ENCODE measurements at places on chromosomes 5 and 9.
A peak's percentile ranks its signal among the peaks of the same experiment; 100 is the strongest.

GRCh38 chr5:140145256-140145655 is 19.5 kb downstream of the IGIP start:
- DNase-seq = no peak

DNA sequence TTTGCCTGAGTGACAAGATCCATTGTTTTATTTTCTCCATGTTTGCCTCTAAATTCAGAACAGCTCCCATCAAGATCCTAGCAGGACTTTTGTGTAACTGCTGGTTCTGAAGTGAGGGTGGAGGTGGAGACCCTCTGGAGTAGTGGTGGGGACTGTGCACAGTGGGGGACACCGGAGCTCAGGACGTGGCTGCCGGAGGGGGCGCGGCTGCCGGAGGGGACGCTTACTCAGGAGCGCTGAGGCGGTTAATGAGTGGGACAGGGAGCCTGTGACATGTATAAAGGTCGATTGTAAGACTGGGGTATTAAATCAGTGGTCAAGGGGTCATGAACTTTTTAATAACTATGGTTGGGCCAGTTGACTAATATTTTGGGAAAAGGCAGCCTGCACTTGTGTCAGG is 127.0 kb upstream of the CACNA1B start:
- no peak for DNase-seq

GRCh38 chr5:10192309-10192708 is 57.4 kb downstream of the ATPSCKMT start:
- DNase-seq = no peak

- DNase-seq = no peak
These were observed 61.3 kb upstream of the GGTA1 start for GRCh38 chr9:121560921-121561320.

DNA sequence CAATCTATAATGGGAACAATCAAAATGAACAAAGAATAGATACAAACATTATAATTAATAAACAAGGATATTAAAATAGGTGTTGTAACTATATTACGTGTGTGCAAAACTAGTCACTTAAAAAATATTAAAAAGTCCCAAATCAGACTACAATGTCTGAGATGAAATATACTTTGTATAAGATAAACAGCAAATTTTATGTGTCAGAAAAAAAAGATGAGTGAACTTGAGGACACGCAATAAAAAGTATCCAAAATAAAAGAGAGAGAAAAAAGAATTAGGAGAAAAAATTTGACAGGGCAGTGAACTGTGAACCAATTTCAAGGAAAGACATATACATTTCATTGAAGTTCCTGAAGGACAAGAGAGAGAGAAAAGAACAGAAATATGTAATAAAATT is 37.0 kb downstream of the AGTPBP1 start:
- no peak for DNase-seq

DNA sequence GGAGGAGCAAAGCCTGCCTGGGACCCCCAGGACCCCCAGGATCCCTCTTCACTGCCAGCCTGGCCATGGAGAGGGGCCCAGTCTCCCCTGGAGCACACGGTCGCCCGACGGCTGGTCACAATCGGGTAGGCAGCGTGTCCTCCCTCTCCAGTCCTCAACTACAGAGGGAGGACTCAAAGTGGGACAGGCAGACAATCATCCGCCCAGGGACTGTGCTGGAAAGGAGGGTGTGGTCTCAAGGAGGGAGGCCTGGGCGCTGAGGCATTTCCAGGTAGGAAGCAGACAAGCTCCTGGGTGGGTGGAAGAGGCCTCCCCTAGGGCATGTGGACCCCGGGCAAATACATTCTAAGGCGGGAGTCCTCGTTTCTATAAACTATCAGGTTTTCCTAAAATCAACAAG is 93.2 kb upstream of the ADAMTS2 start:
- DNase-seq = no peak

GRCh38 chr9:136700959-136701667 is 11.3 kb upstream of the DIPK1B start:
- DNase-seq = peak; percentile 36

- no peak for DNase-seq
These were observed 29.0 kb upstream of the SSBP2 start for GRCh38 chr5:81779916-81780266.

DNA sequence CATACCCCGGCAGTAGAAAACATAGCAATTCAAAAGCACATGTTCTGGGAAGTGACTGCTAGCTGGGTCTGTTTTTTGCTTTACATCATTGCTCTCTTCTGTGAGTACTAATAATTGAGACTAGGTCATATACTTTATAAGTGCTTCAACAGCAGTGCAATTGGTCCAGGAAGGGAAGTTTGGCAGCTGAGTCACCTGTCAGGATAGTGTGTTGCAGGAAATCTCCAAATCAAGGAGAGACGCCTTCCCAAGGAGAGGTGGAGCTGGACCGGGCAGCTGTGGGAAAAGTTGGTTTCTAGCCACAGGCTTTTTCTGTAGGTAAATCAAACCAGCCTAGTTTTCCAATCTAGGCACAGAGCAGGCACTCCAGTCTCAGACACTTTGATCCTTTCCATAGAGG is 330.1 kb downstream of the ENC1 start:
- DNase-seq = peak; percentile 49

- no peak for DNase-seq
These were observed 277.1 kb downstream of the PDE4D start for GRCh38 chr5:59616413-59616812.

DNA sequence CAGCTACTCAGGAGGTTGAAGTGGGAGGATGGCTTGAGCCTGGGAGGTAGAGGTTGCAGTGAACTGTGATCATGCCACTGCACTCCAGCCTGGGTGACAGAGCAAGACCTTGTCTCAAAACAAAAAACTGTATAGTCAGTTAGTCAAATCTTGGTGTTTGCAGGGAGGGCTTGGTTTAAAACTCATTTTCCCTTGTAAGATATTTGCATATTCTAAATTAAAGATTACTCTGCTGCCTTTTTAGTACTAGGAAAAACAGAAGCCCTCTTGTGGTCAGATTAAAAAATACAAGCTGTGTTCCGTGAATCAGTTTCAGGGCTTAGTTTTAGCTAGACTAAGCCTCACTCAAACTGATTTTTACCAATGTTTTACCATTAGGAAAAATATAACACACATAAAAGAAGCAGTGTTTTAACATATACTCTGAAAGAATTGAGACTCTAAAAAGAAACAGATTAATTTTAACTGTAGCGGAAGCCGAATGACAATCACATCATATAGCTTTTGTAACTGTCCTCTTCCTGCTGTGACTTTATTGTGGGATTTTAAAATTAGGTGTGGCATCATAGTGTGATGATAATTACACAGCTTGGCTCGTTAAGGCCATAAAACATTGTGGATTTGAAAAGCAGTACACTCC is 84.9 kb upstream of the BASP1 start:
- DNase-seq = peak; percentile 60

DNA sequence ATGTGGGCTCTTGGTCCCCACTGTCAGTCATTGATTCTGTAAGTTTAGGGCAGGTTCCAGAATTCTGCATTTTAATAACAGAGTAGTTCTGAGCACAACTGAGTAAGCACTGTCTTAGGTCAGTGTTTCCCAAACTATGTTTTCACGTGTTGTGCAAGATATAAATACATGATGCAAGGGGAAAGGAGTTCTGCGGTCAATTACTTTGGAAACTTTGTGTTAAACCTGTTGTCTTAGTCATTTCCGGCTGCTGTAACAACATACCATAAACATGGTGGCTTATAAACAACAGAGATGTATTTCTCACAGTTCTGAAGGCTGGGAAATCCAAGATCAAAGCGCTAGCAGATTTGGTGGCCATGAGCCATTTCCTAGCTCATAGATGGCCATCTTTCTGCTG is 69.8 kb downstream of the EQTN start:
- DNase-seq = peak; percentile 51

DNA sequence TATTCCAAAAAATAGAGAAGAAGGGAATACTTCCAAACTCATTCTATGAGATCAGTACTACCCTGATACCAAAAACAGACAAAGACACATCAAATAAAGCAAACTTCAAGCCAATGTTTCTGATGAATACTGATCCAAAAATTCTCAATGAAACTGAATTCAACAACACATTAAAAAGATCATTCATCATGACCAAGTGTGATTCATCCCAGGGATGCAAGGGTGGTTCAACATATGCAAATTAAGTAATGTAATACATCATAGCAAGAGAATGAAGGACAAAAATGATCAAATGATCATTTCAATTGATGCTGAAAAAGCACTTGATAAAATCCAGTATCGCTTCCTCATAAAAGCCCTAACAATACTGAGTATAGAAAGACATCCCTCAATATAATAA is 4.9 kb upstream of the RCL1 start:
- no peak for DNase-seq

- DNase-seq = no peak
These were observed 13.0 kb downstream of the NREP start for GRCh38 chr5:111743988-111744387.

DNA sequence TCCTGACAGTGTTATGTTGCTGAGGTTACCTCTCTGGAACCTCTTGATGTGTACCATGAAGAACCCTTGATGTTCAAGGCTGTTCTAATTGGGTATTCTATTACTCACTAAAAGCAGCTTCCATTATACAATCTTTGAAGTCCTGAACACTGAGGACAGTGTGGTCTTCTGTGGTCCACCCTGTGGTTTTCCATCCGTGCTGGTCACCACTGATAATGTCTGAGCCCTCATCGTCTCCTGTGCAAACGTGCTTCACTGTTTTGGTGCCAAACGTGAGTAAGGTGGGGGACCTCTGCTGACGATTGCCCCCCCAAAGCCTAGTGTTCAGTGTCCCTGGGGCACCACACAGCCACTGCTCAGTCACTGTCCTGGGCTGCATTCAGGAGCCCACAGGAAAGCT is 259.7 kb upstream of the ANKRD55 start:
- no peak for DNase-seq

DNA sequence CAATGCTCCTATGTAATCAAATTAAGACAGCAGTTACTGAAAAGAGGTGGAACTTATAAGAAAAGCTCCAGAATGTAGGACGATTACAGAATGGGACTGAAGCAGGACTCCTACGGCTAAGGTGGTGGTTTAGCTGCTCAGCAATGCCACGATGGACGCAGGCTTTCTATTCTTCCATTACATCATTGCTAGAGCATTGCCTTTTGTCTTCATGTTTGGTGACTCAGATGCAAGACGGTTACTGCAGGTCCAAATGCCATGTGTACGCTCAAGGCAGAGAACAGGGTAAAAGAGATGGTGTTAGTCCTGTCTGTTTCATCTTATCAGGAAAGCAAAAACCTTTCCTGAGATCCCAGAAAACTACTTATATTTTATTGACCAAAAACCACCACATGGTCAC is 255.1 kb downstream of the ZSWIM6 start:
- DNase-seq = no peak

- no peak for DNase-seq
These were observed 21.0 kb upstream of the SUSD3 start for GRCh38 chr9:93037476-93037971.

DNA sequence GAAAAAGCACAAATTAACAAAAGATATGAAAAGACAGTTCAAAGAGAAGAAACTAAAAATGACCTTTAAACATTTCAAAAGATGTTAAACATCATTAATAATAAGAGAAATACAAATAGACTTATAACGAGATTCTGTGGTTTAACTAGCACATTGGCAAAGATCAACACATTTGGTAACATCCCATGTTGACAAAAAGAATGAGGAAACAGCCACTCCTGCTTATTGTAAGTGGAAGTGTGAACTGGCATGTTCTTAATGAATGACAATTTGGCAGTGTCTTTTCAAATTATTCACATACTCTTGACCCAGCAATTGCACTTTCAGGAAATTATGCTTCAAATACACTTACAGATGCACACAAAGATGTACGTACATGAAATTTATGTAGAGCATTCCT is 176.3 kb downstream of the TLE1 start:
- no peak for DNase-seq

DNA sequence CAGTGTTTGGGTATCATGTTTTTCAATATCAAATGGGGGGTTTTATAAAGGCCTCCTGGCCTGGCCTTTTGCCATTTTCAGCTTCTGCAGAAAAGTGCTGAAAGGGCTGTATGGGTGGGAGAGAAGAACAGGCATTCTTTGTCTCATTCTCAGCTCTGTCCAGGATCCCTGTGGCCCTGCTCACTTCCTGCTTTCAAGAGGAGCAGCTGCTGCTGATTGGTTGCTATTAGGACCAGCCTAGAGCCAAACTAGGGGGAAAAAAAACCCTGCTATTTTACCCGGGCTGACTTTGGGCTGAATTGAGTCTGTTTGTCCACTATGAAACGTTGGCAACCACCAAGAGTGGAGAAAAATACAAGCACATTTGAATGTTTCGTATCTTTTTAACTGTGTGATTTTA is 117.1 kb downstream of the CMYA5 start:
- DNase-seq = no peak

DNA sequence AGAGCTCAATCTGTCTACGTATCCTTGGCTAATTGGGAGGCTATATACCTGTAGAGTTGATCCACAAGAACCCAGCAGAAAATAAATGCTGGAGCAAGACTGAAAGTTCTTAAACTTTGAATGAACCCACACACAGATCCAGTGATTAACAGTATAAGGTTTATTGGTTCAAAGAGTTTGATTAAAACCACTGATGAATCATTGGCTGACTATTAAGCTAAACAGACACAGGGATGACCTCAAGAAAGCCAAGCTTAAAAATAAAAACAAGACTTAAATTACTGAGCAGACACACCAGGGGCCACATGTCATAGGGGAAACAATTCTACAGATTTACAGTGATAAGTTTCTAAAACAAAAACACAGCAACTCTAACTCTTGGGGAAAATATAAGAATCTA is 163.6 kb downstream of the SPATA31D1 start:
- no peak for DNase-seq

DNA sequence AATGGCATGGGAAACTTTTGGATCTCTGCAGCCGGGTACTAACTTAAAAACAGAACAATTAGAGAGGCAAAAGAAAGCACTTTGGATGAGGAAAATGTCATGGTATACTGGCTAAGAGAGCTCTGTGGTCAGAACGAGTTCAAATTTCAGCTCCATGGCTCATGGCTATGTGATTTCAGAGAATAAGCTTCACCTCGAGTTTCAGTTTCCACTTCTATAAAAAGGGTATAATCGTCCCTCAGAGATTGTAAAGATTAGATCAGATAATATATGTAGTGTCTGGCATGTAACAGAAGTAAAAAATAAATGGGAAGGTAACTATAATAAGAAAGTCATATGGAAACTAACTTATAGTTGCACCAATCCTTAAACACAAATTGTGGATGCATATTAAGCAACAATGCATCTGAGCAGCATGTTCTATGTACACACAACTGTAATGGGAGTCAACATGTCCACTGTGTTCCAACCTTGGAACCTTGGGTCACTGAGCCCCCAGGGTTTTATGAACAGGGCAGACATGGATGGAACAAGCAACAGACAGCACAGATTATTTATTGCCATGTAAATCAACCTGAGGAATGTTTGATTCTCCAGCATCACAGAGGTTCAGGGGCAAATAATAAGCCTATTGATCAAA is 145.4 kb downstream of the MAPKAP1 start:
- DNase-seq = no peak
